ENCODE measurements at places on chromosomes 1 and 21.
A peak's percentile ranks its signal among the peaks of the same experiment; 100 is the strongest.

GRCh38 chr1:7326366-7326765 lies 444.7 kb upstream of the VAMP3 start:
- no peak for DNase-seq

- no peak for DNase-seq
Measured at GRCh38 chr1:7510389-7510931, 260.6 kb upstream of the VAMP3 start.

DNA sequence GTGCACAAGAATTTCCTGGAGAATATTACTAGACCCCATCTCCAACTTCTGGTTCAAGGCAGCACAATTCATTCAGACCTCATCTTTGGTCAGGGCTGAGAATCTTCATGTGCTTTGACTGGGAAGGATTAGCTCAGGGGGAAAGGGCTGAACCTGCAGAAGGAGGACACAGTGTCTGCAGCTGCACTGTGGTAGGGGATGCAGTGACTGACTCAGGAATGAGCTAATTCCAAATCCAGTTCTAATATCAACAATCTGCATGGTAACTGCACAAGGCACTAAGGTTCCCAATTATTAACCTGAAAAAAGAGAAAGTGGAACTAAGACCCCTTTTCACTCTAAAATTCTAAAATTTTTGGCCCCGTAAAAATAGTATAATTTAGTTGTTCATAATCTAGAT lies 31.6 kb downstream of the TTLL7 start:
- DNase-seq, result no peak

DNA sequence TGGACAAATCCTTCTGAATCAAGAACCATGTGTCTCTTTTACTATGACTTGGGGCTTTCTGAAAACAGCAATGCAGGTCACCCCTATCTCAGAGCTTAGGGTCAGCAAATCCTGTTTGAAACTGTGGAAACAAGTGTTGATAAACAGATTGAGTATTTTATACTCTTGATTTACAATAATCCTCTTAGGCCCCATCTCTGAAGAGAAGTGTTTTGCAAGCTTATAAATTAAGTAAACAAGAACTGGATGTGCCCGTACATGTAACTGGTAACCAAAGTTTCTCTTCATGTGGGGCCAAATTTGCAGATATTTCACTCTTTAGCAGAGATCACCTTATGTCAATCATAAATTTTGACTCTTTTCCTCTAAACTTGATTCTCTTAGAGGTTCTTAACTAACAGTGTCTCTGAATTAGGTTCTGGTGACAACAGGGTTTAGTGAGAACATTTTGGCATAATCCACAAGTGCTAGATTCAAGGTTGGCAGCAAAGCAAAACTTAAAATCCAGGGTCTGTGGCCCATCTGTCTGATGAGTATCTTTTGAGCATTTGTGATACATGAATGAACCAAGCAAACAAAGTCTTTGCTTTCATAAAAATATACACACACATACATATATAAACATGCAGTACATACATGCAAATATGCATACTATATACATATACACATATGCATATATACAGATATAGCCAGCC lies 183.0 kb upstream of the HOOK1 start:
- DNase-seq, result peak; percentile 73

DNA sequence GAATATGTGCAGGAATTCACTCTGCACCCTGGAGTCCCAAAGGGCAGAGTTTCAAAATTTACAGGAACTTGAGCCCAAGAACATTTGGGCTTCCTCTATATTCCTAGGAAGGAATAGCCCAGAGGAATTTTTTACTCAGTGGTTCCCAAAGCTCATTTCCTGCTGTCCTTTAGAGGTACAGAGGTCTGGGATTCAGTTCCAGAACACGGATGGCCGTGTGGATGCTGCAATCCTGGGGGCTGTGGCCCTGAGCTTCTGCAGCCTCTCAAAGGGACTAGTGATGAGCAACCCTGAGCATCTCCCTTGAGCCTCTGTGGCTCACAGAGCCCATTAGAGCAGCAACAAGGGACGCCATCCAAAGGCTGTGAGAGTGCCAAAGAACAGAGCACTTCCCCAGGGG lies 10.1 kb upstream of the RHOU start:
- no peak for DNase-seq

DNA sequence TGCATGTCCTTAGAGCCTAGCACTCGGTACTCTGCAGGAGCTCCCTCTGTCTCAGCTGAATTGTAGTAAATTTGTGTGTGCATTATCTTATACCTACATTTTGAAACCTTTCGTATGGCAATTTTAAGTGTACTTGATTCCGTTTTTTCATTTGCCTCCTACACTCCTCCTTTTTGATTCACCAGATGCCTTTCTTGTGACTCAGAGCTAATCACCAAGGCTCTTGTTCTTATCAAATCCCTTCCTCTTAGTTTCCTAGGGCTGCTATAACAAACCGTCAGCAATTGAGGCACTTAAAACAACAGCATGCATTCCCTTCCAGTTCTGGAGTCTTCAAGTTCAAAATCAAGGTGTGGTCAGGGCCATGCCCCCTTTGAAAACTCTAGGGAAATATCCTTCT lies 261.0 kb downstream of the ASTN1 start:
- no peak for DNase-seq

DNA sequence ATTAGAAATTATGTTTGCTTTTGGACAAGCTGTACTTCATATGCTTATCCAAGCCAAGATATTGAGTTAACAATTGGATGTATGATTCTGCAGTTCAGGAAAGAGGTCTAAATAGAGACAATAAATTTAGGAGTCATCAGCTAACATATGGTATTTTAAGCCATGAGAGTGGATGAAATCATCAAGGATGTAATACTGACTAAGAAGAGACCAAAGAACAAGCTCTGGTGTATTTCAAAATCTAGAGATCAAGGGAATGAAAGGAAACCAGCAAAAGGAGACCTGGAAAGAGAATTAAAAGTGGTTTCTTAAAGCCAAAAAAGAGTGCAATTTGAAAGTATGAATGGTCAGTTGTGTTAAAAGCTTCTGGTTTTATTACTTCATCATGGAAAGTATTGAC lies 183.6 kb upstream of the BEND5 start:
- DNase-seq, result no peak

DNA sequence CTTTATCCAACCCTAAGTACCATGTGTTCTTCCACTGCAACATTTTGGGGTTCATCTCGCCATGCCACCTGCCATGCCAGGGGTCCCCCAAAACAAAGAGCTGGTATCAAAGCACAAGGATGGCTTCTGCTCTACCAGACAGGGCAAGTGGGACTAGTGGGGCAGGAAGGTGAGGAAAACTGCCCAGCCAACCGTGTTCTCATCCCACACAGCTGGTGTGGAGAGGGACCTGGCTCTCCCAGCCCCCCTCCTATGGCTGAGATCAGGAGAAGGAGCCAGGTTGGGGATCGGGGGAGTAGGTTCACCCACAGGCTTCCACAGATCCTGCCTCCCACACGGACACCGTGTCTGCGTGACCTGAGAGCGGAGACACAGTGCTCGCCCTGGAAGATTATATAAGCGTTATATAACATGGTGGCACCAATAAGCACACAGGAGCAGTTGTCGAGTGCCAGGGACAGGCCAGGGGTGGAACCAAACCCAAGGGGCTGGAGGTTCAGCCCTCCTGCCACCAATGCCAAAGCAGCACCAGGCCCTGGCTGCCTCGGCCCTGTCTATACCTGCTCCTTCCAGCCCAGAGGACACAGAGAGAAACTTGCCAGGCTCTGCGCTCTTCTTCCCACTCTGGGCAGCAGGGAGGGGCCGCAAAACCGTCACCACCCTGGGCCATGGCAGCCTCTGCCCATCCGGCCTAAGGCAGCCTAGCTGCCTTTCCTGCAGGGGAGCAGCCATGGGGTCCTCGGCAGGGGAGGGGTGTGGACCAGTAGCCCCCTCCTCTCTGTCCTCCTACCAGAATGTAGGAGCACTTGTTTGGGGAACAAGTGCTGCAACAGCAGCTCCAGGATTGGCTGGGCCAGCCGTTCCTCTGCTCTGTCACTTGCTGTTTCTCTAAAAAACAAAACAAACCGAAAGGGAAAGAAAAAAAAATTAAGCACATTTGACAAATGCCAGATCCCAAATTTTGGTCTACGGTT lies 43.5 kb downstream of the CD34 start:
- no peak for DNase-seq

GRCh38 chr1:54460351-54460750 lies 54.2 kb upstream of the SSBP3 start:
- no peak for DNase-seq

- DNase-seq, result no peak
Measured at GRCh38 chr1:160640359-160641123, 6.3 kb downstream of the SLAMF1 start.

DNA sequence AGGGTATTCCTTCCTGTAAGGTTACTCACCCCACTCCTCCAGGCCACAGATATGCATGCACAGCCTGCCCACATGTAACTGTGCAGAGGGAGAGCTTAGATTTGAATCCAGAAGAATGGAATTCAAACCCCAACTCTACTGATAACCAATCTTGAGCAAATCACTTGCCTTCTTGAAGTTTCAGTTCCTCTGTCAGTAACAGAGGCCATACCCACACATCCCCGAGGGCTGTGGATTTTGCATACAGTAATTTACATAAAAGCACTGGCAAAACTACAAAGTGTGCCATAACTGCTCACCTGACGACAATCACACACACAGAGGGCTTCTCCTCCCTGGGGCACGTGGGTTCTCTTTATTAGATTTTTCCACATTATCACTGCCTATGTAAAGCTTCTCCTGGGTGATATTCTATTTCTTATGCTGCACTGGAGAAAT lies 18.6 kb downstream of the CD247 start:
- DNase-seq, result no peak
